ENCODE measurements at places on chromosomes 6 and 20. TPM values are rescaled to one million over a fixed set of nuclear protein-coding genes. Genes with fewer than 3 reads are reported as not detected.

DNA sequence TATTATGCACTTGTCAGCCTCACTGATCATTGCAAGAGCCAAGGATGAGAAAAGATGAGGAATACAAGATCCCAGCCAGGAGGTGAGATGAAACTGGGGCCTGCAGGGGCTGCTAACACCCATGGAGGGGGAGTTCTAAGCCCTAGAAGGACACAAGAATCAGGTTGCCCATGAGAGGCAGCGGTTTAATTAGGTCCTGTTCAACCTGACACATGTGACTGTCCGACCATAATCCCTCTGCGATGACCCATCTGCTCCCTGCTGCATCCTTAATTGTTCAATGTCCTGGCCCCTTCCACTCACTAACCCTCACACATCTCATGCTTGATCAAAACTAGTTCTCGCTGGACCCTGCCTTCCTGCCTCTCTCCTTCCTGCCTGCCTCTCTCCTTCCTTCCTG is 52.2 kb upstream of the NNAT start:
- no peak for DNase-seq

DNA sequence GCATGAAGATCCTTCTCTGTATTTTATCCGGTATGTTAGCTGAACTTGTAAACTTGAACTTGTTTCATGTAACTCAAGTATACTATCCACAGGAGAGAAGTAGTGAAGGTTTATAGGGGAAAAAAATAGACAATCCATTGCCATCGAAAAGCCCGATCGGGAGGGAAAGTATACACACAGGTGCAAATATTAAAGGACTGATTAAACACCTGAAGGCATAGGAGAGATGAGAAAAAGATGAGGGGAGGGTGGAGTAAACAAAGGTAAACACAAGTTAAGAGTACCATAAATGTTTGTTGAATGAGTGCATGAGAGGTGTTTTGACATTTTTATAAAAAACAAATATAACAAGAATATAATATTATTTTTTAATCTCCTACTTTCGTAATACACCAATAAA is 64.3 kb upstream of the CITED2 start:
- DNase-seq: no peak

GRCh38 chr6:74222768-74223333 is 526.8 kb downstream of the CD109 start:
- no peak for DNase-seq

DNA sequence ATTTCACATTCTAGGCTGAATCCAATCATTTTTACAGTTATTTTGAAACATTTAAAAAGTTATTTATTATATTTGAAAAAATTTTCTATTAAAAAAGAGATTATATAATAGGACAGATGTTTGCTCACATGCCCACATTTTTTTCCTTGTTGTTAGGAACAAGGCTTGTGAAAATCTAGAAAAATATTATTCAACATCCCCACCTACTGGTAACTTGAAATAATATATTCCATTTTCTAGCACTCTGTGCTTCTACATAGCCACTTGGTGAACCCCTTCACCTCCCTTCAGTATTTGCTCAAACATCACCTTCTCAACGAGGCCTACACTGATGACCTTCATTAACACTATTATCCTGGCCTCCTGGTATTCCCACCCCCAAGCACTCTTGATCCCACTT is 18.3 kb upstream of the GPRC6A start:
- no peak for DNase-seq

- DNase-seq: no peak
Measured at GRCh38 chr6:136274062-136274461, 15.6 kb downstream of the BCLAF1 start.

DNA sequence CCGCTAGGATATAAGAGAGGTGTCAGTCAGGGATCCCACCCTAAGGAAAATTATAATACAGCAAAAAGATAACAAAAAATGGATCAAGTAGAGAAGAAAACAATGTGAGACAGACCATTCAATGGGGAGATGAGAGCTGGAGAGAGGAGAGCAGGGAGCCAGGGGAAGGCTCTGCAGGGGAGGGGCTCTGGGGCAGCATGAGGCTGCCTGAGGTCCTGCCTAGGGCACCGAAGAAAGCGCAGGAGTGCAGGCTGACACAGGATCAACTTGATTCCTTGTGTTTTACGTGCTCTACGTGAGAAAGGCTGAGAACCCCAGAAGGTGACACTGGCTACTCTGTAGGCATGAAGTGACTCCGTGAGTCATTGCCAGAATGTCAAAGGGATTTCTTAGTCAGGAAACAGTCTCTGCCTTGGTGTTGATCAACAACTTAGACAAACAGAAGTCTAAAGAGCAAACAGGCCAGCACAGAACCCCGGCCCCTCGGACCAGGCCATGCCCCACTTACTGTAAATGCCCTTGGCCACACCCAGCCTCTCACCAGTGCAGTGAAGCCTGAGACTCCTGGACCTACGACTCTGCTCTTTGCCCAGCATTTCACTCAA is 290.1 kb upstream of the PRDM1 start:
- DNase-seq: no peak

GRCh38 chr6:35185302-35185681 is 28.5 kb upstream of the SCUBE3 start:
- peak; percentile 85 for DNase-seq

DNA sequence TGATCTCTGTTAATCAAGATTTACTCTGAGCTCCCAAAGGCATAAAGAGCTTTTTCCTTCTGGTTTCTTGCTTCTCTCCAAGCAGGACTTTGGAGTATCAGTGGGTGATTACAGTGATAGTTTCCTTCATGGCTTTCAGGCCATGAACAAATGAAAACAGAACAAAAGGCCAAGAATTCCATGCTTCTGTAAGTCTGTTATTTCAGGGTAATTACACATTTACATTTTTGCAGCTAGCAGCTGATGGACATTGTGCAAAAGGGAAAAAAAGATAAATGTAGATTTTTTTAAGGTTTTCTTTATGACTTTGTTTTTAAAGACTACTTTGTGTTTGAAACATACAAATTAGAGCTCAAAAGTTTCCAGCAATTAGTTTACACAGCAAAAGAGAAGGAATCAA is 441.6 kb downstream of the PLCB1 start:
- no peak for DNase-seq

DNA sequence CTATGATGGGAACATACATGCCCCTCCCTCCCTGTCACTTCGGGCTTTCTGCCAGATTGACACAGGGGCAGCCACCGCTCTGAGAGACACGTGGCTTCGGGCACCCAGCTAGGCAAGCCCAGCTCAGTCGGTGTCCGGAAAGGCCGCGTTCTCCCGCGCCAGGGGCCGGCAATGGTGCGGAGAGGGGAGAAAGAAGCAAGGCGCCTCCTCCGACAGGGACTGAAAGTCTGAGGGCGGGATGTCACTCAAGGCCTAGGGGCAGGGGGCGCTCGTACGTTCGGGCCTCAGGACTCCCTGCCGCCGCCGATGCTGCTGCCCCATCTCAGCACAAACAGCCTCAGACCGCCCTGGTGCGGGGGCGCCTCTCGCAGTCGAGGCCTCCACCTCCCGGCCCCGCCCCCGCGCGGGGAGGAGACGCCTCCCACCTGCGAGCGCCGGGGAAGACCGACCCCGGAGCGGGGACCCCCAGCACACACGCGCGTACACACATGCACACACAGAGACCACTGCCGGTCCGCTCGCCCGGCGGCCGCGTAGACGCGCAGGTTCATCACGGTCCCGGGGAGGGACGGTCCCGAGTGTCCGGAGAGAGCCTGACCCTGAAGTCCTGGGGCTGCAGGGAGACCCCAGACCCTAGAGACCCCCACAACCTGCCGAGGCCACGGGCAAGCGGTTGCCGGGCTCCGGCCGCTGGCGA is 1.9 kb downstream of the GRM4 start:
- peak; percentile 17 for DNase-seq

Gene HRH3
- not detected for total RNA-seq

Gene ZNF337
- total RNA-seq: 7.8 TPM

Gene RNF144B
- total RNA-seq: 1.9 TPM

Gene CFAP206
- not detected for total RNA-seq

Gene ALDH5A1
- 1.1 TPM for total RNA-seq

Gene RBM12
- total RNA-seq: 42.9 TPM

Gene STXBP5
- 8.9 TPM for total RNA-seq

Gene SERPINB1
- total RNA-seq: 12.0 TPM

Gene DNAAF9
- 0.86 TPM for total RNA-seq
